ENCODE measurements at places on chromosomes 6 and 20.
A peak's percentile ranks its signal among the peaks of the same experiment; 100 is the strongest.

GRCh38 chr6:162631546-162631945 lies 96.0 kb downstream of the PRKN start:
- DNase-seq: no peak

DNA sequence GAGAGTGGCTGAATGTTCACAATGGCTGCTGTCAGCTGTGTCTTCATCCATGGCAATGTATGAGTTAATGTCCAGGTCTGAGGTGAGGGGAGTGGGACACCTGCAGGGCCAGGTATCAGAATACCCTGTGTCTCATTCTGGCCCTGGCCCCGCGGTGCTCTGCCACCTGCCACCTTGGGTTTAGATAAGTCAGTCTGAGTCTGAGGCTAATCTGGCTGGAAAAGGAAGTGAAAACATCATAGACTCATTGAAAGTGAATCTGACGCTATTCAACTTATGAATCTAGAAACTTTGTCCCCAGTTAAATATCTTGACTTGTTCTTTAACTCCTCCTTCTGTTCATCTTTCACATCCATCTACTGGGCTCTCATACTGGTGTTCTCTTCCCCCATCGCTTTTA lies 267.1 kb upstream of the JAG1 start:
- DNase-seq: no peak

- DNase-seq: no peak
Observed at GRCh38 chr6:20335872-20336271, 65.8 kb upstream of the E2F3 start.

- no peak for DNase-seq
Observed at GRCh38 chr6:1337791-1338190, 25.9 kb downstream of the FOXQ1 start.

DNA sequence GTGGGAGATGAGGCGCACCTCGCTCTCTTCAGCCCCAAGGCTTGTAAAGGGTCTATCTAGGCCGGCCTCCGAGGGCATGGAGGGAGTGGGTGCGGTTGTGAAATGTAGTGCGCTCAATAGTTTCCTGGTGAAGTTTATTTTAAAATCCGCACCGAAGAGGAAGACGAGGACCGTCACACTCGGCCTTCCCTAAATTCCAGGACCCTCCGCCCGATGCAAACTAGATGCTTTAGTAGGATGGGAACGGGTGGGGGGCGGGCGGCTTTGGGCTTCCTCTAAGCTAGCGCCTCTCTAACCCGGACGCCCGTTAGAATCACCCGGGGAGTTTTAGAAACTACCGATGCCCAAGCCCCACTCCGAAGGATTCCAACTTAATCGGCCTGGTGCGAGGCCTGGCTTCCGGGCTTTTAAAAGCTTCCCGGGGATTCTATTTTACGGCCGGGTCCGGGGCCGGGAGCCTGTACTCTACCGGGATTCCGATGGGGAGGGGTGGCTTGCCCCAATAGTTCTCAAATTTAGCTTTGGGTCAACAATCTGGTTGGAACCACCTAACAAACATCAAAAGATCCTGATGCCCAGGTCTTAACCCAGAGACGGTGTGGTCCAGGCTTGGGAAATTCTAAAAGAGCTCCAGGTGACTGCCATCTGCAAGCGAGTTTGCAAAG lies 548 bp upstream of the BCAS4 start:
- no peak for DNase-seq

DNA sequence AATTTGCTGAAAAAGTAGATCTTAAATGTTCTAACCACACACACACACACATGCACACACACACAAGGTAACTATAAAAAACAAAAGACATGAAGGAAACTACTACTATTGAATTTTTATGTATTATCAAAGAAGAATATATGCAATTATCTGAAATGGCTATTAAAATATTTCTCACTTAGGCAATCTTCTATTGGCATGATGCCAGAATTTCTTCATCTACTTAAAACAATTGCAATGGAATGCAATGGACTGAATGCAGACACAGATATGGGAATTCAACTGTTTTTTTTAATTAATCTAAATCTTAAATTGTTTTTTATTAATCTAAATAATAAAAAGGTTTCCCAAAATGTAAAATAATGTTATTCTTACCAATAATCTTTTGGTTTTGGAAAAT lies 152.6 kb upstream of the SMLR1 start:
- DNase-seq: no peak

GRCh38 chr20:38218566-38218885 lies 42.0 kb downstream of the KIAA1755 start:
- DNase-seq: no peak

DNA sequence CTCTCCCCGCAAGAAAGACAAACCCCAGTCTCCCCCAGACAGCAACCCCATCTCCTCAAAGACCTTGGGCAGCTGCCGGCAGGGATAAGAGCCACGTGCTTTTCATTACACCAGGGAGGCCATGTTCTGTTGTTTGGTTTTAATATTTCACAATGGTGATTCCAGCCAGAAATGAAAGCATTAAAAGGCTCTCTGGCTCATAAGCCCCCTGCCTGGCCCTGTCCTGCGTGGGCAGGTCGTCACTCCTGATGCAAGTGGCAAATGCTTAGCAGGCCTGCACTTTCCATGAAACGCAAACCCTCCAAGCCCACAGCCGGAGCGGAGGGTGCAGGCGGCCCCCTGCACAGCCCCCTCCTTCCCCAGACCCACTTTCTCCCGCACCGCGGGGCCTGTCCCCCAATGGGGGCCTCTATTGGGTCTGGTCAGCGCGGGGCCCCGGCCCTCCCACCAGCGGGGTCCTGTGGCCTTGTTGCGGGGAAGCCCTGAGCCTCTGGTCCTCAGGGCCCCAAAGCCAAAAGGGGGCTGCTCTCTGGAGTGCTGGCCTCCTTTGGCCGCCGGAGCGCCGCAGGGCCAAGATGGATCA lies 77.2 kb downstream of the TMEM242 start:
- no peak for DNase-seq

- peak; percentile 32 for DNase-seq
Observed at GRCh38 chr20:57414867-57415592, 23.8 kb downstream of the RBM38 start.

- DNase-seq: no peak
Observed at GRCh38 chr6:56671651-56672461, 29.2 kb upstream of the DST start.

GRCh38 chr20:20079102-20079784 lies 26.9 kb downstream of the CFAP61 start:
- DNase-seq: peak; percentile 74

DNA sequence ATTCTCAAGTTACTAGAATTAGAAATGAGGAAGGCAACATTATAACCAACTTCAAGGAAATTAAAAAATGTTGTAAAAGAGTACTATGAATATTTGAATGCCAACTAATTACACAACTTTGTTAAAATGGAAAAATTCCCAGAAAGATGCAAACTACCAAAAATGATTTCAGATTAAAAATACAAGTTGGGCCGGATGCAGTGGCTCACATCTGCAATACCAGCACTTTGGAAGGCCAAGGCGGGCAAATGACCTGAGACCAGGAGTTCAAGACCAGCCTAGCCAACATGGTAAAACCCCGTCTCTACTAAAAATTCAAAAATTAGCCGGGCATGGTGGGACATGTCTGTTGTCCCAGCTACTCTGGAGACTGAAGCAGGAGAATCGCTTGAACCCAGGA lies 874.2 kb upstream of the GJE1 start:
- DNase-seq: no peak

GRCh38 chr6:19569563-19569962 lies 267.6 kb upstream of the ID4 start:
- peak; percentile 47 for DNase-seq

GRCh38 chr6:1486387-1486786 lies 97.0 kb downstream of the FOXF2 start:
- no peak for DNase-seq

- no peak for DNase-seq
Observed at GRCh38 chr20:16446246-16446645, 127.0 kb downstream of the KIF16B start.

DNA sequence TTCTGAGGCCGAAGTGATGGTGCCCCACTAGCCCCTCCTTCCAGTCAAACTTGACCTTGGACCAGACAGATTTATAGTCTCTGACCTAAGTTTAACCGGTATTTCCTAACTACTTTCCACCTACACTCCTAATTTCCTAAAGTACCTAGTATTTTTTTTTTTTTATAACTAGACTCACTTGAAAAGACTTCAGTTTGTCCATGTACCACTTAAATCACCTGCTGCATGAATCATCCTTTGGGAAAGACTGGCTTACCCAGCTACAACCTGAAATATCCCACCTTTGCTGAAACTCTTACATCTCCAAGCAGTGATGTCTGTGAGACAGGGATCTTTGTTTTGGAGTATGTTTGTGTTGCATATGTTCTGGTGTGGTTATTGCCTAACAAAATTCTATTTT lies 71.1 kb downstream of the ZDHHC14 start:
- no peak for DNase-seq

- DNase-seq: peak; percentile 10
Observed at GRCh38 chr20:58308290-58308679, 1.2 kb upstream of the RAB22A start.

- DNase-seq: peak; percentile 33
Observed at GRCh38 chr6:44342489-44342888, at the start of gene SPATS1. Gene SPATS1, plus strand, starts transcription at chr6:44342650. Its CDS starts 446 bp downstream, at chr6:44343096.

- DNase-seq: no peak
Observed at GRCh38 chr20:22525069-22525820, 59.1 kb downstream of the FOXA2 start.

DNA sequence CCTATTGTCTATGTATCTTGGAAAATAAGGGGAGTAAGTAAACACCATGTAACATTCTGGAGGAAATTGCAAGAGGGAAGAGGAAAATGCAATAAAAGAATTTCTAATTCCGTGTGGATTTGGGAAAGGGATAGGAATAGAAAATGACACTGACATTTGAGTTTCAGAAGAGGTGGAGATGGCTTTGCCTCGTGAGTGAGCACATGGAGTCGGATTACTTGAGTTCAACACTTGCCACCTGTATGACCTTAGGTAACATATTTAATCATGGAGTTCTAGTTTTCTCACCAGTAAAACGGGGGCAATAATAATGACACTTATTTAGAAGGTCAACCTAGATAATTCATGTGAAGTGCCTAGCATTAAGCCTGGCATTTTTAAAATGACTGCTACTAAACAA lies 10.8 kb upstream of the PBOV1 start:
- DNase-seq: peak; percentile 29

GRCh38 chr6:67047996-67048395 lies 1341.0 kb upstream of the EYS start:
- DNase-seq: no peak

- DNase-seq: no peak
Observed at GRCh38 chr6:36545767-36546307, 1.4 kb downstream of the STK38 start.

- no peak for DNase-seq
Observed at GRCh38 chr6:84657486-84657885, 106.9 kb downstream of the TBX18 start.

DNA sequence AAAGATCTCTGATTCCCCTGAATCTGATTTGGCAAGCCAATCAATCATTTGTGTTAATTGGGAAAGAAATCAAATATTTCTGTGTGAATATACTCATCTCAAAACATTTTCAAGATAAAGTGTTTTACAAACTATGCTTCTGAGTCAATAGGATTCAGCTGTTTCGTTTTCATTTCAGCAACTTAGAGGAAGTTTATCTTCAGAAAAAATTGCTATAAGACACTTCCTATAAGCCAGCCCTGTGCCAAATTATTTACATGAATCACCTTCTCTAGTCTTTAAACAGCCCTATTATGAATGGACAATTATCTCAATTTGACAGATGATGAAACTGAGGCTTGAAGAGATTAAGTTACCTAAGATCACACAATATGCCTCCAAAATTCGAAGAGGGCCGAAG lies 10.9 kb downstream of the DEFB129 start:
- DNase-seq: no peak

- DNase-seq: no peak
Observed at GRCh38 chr20:32482143-32482441, 103.0 kb downstream of the NOL4L start.

GRCh38 chr20:37670351-37670791 lies 23.5 kb upstream of the CTNNBL1 start:
- peak; percentile 79 for DNase-seq

DNA sequence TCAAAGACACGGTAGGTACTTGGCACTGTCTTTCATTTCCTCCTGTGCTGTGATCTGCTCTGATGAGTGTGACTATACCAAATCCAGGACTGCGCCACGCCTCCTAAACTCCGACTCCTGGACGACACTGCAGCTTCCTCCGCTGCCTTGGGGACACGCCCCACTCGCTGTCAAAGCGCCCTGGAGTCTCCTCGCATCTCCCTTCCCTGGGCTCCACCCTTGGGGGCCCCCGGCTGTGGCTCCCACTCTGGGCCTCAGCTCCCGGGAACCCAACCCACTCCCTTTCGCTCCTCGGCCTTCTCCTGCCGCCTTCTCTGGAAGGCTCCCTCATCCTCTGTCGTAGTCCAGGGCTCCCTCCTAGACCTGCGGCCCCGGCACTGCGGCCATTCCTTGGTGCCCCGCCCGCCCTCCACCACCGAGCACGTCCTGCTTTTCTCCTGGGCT lies 61.2 kb downstream of the RSPH3 start:
- DNase-seq: no peak

DNA sequence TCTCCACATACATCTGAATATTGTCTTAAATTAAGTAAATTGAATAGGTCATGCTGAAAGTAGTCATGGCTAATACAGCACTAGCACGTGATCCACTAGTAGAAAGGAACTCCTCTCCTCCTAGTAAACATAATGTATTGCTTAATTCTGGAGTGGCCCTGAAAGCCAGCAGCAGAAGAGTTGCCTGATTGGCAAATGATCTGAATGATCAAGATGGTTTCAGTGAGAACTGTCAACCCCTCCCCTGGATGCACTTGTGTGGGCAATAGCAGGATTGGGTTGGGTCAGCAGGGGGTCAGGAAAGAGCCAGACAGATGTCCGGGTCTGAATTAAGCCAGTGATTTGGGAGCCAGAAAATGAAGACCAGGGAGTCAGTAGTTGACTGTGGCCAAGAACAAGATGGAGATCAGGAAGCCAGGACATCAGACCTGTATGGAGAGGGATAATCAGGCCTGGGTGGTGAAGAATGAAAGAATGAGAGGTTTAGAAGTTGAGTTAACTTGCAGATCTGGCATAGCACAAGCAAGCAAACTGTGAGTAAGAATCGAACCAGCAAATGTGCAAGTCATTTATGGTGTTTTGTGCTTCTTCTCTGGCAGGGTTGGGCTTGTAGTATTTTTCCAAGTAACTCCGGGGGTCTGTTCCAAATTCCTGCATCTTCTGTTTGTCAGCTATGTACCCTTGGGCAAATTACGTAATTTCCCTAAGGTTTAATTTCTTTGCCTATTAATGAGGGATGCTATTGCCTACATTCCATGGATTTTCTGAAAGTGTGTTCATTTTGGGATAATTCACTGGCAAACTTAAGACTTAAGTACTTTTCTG lies 304.9 kb downstream of the CD109 start:
- DNase-seq: no peak

GRCh38 chr6:37459981-37460800 lies 27.2 kb downstream of the CMTR1 start:
- DNase-seq: peak; percentile 85

GRCh38 chr6:6951355-6951754 lies 156.4 kb upstream of the RREB1 start:
- DNase-seq: no peak

DNA sequence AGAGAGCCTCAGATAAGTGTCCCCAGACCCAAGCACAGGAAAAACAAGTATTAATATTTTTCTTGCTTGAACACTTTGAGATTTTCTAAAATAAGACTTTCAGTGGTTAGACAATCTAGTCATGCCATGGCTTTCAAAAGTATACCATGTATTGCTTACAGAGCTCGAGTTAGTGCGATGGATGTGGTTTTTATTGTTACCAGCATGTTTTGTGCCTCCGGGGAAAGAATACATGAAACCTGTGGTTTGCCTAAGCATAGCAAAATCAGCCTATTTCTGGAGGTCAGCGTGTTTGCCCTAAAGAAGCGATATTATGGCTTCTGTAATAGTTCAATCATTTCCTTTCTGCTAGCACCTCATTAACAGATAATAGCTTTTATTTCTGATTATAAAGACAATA lies 21.6 kb downstream of the RIN2 start:
- no peak for DNase-seq
